ENCODE measurements at places on chromosomes 7 and 10.

- no peak for DNase-seq
Observed at GRCh38 chr10:91040343-91040742, 119.5 kb upstream of the ANKRD1 start.

GRCh38 chr10:74863551-74863950 is 37.2 kb downstream of the KAT6B start:
- peak; percentile 78 for DNase-seq

- DNase-seq = no peak
Observed at GRCh38 chr10:102460836-102461186, 9.5 kb upstream of the C10orf95 start.

DNA sequence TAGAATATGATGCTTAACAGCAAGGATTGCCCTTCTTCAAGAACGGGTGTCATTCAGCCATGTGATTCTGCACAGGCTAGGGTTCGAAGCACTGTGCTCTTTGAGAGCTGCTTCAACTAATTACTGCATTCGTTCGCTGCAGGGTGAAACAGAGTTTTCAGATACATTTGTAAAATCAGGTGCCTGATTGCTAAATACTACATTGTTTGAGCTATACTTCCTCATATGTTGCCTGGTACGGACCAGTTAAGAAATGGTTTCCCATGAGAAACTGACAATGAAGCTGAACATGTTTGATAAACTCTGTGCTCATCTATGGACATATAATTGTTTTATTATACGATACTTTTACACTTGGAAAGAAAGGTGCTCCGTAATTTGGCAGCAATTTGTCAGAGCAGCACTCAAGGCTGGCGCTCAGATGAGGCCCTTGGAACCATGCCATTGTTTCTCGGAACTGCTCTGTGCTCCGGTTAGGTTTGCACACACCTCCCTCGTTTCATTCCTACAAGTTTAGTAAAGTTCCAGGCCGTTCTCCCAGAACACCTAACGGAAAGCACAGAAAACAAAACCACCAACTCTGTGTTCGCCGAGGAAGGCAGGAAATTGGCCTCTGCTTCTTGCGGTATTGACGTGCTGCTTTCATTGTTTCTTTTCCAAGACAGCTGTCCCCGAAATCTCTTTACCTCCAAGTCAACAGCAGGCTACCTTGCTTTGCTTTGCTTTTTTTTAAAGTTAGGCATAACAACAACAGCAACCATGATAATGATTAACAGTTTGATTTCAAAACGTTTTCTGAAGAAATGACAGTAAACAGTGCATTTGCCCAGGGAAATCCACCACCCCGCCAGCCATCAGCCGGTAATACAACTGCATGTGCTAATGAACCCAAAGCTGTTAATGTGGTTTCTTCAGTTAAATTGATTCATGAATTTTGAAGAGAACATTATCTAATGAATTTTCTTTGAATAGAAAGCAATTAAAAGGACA is 206.9 kb downstream of the EBF3 start:
- DNase-seq = peak; percentile 23

DNA sequence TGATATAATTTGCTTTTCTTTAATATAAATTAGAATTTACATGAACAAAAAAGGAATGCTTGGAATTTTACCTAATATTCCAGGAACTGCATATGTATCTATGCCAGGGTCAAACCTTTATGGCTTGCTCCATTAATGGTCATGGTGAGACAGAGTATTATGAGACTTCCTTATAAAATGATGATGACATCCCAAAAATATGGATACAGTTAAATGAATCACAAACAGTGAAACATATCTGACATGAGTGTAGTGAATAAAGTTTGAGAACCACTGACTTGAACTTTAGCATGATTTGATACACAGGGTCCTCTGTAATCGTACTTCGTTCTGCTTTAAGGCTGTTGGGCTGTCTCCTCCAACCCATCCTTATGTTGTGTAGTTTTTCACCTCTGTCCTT is 51.8 kb downstream of the MARCHF5 start:
- DNase-seq = peak; percentile 32

GRCh38 chr7:47967708-47968107 is 11.7 kb downstream of the HUS1 start:
- no peak for DNase-seq

- peak; percentile 97 for DNase-seq
Observed at GRCh38 chr7:17041324-17041723, 159.5 kb upstream of the AGR3 start.

- peak; percentile 84 for DNase-seq
Observed at GRCh38 chr7:44257618-44258422, 57.0 kb downstream of the YKT6 start.

GRCh38 chr10:117370205-117370604 is 5.0 kb downstream of the PDZD8 start:
- peak; percentile 77 for DNase-seq

DNA sequence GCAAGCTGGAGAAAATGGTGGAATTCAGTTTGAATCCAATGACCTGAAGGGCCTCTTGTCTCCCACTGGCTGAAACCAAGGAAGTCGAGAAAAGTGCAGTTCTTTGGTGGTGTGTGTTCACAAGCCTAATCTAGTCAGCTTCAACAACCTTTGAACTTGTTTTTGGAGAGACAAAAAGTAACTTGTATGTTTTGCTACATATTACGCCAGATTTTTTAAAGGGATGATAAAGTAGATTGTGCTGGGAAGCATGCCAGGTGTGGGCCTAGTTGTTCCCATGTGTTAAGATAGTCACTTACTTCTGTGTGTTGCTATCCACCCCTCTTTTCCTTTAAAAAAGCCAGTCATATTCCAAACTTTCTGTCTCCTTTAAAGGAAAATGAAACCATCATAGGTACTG is 79.7 kb upstream of the FAM3C start:
- DNase-seq = peak; percentile 8

DNA sequence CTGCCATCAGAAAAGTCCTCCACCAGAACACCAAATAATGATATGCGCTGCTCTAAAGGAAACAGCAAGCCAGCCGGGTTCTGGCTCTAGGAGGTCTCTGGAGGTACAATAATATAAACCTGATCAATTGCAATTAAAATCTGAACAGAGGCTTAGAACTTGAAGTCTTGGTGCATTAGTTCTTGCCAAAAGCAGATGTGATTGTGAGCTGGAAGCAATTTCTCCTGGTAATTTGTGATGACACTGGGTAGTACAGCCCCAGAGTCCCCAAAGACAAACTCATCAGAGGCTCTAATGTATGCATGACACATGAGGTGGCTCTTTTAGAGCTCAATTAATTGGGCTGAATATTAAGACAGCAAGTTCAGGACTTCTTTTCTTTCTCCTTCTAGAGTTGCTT is 3.3 kb downstream of the ETV1 start:
- DNase-seq = no peak

DNA sequence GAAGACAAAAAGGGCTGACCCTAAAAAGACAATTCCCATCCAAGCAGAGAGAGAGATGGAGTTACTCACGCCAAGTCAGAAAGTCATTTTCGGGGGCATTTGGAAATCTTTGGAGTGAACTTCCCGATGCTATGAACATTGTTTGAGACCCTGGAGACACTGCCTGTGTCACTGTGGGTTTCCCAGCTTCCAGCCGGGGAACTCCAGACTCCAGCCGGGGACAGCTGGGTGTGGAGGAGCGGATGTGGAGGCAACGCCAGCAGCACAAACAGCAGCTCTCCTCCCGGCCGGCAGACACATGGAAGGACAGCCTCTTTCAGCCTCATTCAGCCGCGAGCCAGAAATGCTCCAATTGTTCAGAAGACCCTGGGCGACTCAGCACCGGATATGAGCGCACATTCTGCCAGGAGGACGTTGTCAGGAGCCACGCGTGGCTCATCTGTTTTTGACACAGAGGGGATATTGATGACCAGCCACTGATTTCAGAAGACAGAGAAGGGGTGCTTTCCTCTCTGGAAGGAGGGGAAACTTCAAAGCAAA is 97.6 kb downstream of the PRPF18 start:
- DNase-seq = peak; percentile 78

DNA sequence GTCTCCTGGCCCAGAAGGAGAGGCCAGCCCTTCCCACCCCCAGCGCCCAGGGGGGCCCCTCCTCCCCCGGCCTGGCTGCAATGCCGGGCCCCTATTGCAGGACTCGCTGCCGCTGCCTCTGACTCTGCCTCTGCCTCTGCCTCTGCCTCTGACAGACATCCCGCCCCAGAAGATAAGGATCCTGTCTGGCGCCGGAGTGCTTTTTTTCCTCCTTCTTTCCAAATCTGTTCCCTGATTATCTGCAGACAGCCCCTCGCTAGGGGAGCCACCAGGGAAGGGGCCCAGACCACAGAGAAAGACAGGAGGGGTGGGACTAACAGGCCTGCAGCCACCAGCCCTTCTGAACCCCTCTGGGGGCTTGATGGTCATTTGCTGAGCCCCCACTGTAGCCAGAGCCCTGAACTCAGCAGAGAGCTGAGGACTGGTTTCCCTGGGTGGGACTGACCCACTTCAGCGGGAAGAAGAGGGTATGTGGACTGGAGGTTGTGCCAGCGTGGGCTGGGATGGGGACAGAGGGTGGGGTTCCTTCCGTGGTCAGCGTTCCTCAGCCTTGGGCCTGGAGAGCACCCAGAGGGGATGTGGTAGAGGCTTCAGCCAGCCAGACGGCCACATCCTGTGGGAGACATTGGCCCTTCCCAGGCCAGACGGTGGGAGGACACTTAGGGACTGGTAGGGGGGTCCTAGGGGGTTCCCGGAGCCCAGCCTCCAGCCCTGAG is 22.8 kb downstream of the UNC5B start:
- DNase-seq = peak; percentile 89

GRCh38 chr7:471866-472639 is 47.6 kb downstream of the PDGFA start:
- DNase-seq = peak; percentile 98

DNA sequence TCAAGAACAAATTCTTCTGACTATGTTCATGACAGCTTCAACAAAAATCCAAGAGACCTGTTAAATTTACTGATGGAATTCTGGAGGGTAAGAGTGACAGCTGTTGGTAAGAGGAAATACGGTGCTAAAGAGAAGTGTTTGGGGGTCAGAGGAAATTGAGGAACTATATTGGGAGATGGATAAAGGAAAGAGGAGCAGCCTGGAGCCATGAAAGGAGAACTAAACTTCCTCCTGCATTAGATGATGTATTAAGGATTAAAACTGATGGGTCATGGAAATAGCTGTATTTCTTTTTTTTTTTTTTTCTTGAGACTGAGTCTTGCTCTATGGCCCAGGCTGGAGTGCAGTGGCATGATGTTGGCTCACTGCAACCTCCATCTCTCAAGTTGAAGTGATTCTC is 95.3 kb downstream of the HERPUD2 start:
- DNase-seq = no peak

DNA sequence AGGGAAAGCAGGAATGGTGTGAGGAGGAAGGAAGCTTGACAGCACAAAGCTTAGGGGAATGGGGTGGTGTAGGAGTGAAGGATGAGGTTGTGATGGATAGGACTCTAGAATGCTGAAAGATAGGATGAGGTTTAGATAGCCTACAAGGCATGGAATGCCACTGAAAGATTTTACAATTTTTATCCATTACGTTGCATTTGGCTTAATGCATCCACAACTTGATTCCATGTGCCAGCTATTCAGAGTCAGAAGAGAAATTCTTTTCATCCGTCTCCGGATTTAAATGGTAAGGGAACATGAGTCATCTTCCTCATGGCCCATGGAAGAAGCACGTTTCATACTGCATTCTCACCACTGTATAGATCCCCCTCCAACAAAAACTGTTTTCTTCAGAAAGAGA is 212.4 kb upstream of the BMPER start:
- peak; percentile 72 for DNase-seq

DNA sequence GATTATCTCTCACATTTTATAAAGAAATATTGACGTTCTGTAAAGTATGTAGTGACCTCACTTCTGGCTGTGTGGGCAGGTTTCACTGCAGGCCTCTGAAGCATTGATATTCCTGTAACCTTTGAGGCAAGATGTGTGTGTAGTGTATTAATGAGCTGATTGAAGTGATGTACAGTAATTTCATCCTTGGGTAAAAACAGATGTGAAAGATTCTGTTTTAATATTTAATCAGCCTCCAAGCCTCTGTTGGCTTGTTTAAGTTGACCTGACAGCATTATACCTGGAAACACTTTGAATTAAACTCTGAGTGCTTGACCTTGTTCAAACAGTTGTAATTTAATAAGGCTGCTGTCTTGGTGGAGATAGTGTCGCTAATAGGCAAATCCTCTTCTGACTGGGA is 74.9 kb downstream of the KAT6B start:
- DNase-seq = no peak

DNA sequence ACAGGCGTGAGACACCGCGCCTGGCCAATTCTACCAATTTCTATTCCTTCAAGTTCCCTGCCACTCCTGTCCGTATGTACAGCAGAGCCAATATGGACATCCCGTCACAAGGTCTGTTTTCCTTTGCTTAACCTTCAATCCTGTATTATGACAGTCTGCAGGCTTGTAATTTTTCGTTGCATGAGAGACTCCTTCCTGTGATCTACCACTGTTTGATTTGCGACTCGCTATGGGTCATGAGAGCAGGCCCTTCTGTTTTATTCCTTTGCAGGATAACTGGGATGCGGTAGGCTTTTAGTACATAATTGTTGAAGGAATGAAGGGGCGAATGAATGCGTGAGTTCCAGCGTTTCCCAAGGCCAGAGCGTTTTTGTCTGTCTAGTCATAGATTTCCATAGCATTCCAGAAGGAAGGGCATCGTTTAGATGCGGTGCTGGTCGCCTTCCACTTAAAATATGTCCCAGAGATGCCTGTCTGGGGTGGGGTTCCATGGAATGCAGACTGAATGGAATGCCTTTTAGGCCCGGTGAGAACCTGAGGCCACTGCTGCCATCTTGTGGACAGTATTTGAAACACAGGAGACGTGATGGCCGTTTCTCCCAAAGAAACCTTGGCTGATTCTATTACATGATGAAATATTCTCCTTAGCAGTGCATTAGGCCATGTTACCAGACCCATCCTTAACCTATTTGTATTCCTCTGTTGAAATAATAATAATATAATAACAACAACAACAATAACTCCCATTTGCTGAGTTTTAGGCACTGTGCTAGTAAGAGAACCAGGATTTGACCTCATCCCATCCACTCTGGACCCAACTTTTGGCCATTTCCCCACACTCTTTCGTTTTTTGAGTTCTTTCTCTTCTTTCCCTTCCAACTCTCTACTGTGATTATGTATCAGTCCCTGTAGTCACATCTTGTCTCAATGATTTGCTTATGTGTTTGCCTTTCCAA is 193.2 kb downstream of the MYOF start:
- peak; percentile 95 for DNase-seq

DNA sequence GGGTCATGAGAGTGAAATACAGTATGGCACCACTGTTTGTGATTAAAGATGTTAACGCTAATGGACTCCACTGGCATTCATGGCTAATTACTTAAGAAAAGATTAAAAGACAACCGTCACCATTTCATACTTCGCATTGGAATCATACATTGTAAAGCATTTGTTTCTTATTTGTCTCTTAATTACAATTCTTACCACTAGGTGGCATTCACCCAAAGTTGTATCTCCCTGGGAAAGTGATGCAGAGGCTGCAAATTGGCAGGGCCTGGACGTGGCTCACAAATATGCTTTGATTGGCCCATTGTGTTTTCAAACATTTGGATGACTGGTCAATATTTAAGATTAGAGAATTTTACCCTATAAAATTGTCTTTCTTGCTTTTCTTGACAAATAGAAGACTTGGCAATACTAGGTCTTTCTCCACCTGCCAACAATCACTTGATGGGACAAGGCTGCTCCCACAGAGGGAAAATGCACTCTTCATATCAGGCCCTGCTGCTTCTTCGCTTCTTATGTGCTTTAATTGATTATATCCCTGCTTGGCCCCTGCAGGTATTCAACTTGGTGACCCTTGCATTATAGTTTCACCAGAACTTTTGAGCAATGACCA is 72.1 kb upstream of the STARD3NL start:
- peak; percentile 35 for DNase-seq

- peak; percentile 14 for DNase-seq
Observed at GRCh38 chr10:73494877-73495225, 973 bp downstream of the PPP3CB start.

GRCh38 chr7:95209276-95209675 is 115.1 kb downstream of the PON1 start:
- peak; percentile 71 for DNase-seq

Data from astrocyte (in vitro differentiated cells and primary cell).